ENCODE measurements at places on chromosomes 5 and 9.

- peak; percentile 69 for DNase-seq
Observed at GRCh38 chr5:172173564-172174153, 14.4 kb downstream of the STK10 start.

GRCh38 chr9:109846776-109847175 lies 66.8 kb downstream of the PALM2AKAP2 start:
- no peak for DNase-seq

DNA sequence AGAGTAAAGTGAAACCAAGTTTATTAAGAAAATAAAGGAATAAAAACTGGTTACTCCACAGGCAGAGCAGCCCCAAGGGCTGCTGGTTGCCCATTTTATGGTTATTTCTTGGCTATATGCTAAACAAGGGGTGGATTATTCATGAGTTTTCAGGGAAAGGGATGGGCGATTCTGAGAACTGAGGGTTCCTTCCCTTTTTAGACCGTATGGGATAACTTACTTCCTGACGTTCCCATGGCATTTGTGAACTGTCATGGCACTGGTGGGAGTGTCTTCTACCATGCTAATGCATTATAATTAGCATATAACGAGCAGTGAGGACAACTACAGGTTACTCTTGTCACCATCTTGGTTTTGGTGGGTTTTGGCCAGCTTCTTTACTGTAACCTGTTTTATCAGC lies 323.9 kb upstream of the PTGER4 start:
- DNase-seq: no peak

- no peak for DNase-seq
Observed at GRCh38 chr9:109001275-109001676, 12.0 kb downstream of the CTNNAL1 start.

GRCh38 chr5:174300941-174301761 lies 255.6 kb downstream of the NSG2 start:
- no peak for DNase-seq

DNA sequence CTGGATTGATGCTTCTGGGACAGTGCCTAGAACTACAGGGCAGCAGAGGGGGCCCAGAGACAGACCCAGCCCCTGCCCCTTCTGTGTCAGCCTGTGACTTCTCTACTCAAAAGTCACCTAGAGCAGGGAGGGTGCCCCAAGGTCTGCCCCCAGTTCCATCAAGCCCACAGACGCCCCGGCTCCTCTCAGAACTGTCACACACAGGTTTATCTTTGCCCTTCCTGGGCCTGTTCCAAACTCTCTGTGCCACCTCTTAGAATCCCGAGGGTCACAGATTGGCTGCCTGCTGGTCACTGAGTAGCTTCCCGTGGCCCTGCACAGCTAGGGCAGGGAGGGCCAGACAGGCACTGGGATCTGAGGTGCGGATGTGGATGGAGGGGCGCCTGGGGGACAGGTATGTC lies 1.7 kb downstream of the RGS14 start:
- no peak for DNase-seq

- DNase-seq: no peak
Observed at GRCh38 chr5:52564587-52564986, 223.1 kb upstream of the ITGA1 start.

GRCh38 chr5:148939676-148940075 lies 113.3 kb downstream of the ADRB2 start:
- no peak for DNase-seq

- DNase-seq: no peak
Observed at GRCh38 chr9:121242959-121243346, 25.0 kb upstream of the GSN start.

GRCh38 chr5:53616939-53617549 lies 56.6 kb downstream of the NDUFS4 start:
- DNase-seq: no peak

- no peak for DNase-seq
Observed at GRCh38 chr9:19516348-19516747, 107.5 kb downstream of the ACER2 start.

Measured in activated T-helper 9 cell treated with anti-CD3 and anti-CD28 coated beads, Interleukin-2, amount 50 U/mL, for 16 hours (primary cell).